ENCODE measurements at places on chromosomes 12 and 14.

- peak; percentile 95 for DNase-seq
Measured at GRCh38 chr14:76961631-76962302, 66.7 kb downstream of the IRF2BPL start.

DNA sequence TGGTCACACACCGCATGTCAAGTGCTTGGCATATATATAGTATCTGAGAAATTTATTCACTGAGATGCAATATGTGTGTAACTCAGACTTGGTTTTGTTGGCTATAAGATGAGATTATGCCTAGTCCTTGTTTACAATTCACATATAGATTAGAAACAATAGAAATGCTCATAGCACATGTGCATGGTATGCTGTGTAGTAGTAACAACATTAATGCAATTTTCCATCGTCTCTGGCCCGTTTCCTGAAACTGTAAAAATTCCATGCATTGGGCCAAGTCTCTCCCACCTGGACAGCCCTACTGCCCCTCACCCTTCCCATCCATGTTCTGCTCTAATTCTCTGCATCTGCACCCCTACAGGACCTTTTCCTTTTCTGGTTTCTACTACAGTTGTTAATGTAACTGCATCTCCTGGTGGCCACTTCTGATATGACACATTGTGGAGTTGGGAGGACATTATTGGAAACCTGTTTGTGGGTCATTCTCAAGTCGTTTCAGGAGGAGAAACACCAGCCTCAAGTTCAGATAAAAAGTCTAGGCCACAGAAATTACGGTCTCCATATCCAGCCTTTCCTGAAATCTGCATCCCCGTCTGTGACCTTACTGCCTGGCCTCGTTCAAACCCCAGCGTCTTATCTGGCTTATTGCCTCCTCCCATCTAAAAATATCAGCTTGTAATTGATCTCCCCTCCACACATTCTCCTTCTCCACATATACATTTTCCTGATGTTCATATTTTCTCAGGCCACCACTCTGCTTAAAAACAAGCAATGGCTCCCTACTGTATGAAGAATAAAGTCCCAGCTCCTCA lies 37.5 kb downstream of the EMP1 start:
- peak; percentile 51 for DNase-seq

DNA sequence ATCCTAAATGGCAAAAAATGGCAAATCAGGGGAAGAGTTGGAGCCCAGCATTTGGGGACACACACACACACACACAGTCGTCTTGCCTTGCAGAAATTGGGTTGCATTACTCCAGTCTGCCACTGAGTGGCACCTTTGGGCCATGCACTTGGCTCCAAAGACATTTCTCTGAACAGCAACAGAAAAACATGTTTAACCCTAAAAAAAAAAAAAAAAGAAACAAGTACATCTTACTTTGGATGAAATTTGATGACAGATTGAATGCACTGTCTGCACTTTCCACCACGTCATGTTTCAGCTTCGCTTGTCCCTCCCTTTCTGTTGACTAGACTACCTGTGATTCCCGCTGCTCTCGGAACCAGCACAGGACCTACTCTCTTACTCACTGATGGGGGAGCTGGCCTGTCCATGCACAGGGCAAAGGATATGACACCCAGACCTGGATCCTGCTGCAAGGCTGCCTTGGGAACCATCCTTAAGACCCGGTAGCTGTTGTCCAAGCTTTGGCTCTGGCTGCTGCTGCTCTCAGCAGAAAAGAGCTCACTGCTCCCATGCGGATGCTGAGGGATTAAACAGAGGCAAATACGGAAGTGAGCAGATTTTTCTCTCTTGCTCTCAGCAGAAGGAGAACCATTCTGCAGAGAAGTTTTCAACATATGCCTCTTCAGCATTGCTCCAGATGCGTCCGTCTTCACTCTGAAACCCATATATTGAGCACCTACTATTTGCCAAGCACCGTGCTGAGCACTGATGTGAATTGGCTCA lies 376.8 kb downstream of the DPF3 start:
- peak; percentile 77 for DNase-seq

- DNase-seq: no peak
Measured at GRCh38 chr12:92459850-92460249, 242.9 kb upstream of the PLEKHG7 start.

GRCh38 chr12:38906482-38907200 lies 1.2 kb upstream of the CPNE8 start:
- peak; percentile 79 for DNase-seq

DNA sequence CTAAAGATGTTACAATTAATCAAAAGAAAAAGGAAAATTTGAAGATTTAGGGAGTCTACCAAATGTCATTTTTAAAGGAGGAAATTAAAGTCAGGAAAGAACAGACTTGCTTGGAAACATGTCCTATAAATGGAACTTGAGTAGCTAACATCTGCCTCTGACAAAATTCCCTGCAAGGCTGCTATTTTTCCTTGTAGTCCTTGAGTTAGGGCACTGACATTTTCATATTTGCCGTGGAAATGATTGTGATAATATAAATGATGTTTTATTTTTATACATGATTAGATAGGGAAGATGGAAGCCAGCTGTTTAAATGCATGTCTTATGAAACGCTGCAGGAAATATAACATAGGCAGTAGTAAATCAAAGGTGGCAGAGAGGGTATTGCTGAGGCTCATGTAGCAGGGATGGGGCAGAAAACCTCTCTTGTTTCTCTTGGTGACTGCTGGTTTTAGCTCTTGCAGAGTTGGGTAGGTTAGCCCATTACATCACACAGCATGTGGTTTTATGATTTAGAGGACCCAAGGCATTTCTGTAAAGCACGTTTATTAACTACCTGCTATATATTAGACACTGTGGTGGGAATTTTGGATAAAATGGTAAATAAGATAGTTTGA lies 21.7 kb downstream of the NUBPL start:
- peak; percentile 46 for DNase-seq

GRCh38 chr12:62839869-62840660 lies 94.9 kb downstream of the PPM1H start:
- DNase-seq: peak; percentile 42

- no peak for DNase-seq
Measured at GRCh38 chr14:28163233-28163632, 603.4 kb upstream of the FOXG1 start.

All from amniotic epithelial cell (primary cell).